ENCODE measurements at places on chromosomes 3 and 15.

- DNase-seq, result no peak
Measured at GRCh38 chr3:119149484-119149883, 3.5 kb downstream of the TEX55 start.

GRCh38 chr3:89628856-89629670 lies 521.6 kb downstream of the EPHA3 start:
- no peak for DNase-seq

- peak; percentile 72 for DNase-seq
Measured at GRCh38 chr3:34377961-34378360, 579.5 kb downstream of the PDCD6IP start.

DNA sequence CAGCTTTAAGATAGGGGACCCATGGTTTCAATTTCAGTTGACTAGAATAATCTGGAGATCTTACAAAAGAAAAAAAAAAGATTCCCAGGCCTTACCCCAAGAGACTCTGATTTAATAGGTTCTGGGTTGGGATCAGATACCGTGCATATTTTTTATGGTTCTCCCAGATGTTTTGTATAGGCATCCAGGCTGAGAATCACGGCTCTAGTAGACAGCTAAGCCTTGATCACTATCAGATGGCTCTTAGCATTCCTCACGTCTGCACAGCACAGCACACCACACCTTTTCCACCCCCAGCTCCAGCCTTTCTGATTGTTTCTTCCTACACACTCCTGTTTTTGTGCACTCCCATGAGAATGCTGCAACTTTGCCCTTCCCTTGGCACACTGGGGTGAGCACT lies 40.8 kb downstream of the TMEM45A start:
- DNase-seq, result no peak

- no peak for DNase-seq
Measured at GRCh38 chr3:148833223-148833622, 5.6 kb downstream of the CPB1 start.

GRCh38 chr3:169954142-169954756 lies 12.4 kb upstream of the SEC62 start:
- DNase-seq, result no peak

DNA sequence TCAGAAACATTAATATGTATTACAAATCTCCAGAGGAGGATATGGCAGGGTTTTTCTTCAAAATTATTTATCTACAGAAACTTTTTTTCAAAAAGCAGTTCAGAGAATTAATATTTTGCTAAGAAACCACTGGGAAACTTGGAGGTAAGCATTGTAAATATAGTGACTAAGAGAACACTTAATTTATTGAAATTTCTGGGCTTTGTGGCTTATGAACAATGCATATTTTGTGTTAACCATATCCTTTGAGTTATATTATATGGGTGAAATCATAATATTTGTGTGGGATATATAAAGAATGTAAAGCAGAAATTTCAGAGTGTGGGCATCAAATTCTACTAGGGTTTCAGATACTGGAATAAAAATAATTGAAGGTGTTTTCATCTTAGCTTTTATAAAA lies 1059.2 kb downstream of the ZPLD1 start:
- no peak for DNase-seq

DNA sequence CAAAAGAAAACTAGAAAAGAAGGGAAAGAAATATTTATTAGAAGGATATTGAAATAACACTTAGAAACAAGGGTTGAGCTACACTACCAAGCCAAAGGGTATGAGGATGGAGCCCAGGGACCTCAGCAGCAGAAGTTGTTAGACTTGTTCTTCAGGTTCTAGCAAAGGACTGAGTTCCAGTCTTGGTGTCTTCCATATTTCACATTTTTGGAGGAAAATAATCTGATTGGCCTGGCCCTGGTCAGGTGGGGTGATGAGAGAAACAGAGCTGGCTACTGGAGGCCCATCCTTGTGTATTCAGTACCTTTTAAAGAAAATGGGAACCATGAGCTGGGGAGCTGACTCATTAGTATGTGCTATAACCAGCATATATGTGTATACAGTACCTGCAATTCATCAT lies 28.2 kb downstream of the PPP4R2 start:
- peak; percentile 28 for DNase-seq

- no peak for DNase-seq
Measured at GRCh38 chr15:43941555-43941954, 114.8 kb downstream of the WDR76 start.

DNA sequence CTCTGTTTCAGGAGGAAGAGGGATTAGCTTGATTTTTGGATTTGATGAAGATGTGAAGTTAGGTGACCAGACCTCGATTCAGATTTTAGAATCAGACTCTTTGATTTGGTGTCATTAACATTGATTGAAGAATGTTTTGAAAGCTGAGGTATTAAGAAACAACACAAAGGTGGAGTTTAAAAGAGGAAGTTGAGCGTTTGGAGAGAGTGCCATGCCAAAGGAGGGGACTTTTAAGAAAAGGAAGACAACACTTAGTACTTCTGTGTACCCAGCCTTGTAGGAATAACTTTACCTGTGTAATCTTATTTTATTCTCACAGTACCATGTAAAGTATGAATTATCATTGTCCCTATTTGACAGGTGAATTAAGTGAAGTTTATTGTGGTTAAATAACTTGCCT lies 34.4 kb downstream of the PPARG start:
- no peak for DNase-seq

DNA sequence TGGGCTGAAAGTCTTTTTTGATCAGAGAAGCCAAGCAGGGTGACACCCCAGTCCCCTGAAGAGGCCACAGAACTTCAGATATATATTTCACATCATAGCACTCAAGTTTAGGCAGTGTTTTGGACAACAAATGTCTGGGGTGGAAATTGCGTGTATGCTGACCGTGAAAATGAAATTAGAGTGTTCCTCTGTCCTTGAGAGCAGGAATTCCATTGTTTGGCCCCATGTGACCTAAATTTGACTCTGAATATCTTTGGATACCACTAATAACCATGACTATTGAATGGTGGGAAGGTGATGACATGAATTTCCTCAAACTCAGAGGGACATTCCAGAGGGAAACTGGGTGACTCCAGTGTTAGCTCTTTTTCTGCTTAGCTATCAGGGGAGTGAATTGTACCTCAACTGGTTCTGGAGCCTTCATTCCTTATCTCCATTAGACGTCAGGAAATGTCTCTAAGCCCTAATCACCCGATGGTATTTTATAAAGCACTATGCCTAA lies 263.5 kb upstream of the RASGRP1 start:
- DNase-seq, result no peak
